ENCODE measurements at places on chromosomes 3 and 15.

DNA sequence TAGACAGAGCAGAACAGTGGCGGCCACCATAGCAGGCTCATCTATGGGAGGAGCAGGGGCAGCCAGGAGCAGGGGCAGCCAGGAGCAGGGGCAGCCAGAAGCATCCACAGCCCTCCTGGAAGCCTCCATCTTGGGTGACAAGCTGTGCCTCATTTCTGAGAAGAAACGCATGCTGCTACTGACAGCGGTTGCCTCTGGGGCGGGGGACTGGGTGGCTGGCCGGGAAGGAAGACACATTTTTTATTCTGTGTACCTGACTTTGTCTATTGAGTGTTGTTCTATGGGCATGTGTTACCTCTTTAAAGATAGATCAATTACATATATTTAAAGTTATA, 71.5 kb upstream of the KLF13 start:
- no peak for DNase-seq

DNA sequence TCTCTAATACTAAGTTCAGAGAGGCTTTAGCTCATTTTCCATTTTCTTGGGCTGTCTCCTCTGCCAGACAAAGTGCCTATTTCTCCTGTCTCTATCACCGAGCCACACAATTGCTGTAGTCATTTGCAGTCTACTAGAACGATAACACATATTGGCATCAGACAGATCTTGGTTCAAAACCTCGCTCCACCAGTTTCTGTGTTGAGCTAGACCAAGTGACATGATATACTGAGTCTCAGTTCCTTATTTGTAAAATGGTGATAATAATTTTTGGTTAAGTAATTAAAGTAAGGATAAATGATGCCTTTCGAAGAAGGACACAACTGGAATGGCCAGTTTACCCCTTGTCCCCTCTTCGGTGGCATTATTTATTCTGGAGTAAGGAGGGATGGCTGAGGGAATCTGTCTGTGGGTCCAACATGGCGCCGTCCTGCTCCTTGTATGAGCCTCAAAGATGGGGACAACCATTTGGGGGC, 398 bp upstream of the RAB7A start:
- no peak for DNase-seq

DNA sequence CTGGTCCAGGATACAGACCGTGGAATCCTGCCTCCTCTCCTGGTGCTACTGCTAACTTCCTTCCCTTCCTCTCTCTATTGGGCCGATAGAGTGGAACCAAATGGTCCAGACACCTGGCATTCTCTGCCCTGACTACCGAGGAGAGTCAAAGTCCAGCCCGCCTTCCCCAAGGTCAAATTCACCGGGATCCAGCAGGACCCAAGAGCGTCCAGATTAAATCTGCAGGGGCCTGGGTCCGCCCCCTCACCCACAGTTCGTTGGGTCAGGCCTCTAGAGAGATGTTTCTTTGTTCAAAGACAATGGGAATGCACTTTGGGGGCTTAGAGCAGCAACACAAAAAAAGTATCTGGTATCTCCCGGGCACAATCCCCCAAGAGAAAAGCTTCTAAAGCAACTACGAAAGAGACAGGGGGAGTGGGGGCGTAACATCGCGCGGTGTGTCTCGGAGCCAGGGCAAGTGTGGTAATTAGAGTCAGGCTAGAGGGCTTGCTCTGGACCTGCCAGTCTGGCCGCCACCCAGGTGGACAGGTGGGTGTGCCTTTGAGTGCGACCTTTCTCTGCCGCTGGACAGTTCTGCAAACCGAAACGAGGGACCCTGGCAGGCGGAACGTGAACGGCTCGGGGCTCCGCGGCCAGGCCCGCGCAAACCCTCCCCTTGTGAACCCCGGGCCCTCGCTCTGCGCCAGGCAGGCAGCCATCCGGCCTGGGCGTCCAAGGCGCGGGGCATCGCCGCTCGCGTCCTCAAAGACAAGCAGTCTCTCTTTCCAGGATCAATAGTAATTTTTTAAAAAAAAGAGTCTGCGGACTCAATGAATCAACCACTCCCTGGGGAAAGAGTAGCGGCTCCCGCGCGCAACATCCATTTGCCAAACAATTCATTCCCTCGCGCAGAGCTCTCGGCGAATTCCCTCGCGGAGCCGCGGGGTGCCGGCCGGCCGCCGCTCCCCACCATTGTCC, 806 bp downstream of the KLHL25 start:
- no peak for DNase-seq

GRCh38 chr3:185754920-185755319, 69.9 kb downstream of the IGF2BP2 start:
- no peak for DNase-seq

- no peak for DNase-seq
Observed at GRCh38 chr3:183381179-183381578, 47.2 kb downstream of the MCF2L2 start.

GRCh38 chr3:52150357-52150756, 3.9 kb downstream of the POC1A start:
- DNase-seq, result no peak

DNA sequence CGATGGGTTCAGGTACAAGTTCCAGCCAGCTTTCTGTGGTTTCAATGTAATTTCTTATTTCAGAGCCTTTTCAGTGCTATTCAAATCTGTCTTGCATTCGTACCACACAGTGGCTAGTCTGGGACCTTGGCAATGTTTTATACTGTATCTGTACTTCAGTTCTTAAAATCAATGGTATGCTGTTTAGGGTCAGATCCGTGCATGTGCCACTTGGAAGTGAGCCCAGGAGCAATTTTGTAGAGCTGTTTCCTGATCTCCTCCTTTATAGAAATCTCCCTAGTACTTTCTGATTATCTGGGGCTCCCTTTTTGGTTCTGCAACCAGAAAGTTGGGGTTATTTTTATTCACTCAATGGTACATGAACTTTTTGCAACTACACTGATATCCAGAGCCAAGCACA, 59.5 kb upstream of the NDUFB4 start:
- DNase-seq, result no peak

- DNase-seq, result no peak
Observed at GRCh38 chr3:116316771-116317170, 128.5 kb downstream of the LSAMP start.

DNA sequence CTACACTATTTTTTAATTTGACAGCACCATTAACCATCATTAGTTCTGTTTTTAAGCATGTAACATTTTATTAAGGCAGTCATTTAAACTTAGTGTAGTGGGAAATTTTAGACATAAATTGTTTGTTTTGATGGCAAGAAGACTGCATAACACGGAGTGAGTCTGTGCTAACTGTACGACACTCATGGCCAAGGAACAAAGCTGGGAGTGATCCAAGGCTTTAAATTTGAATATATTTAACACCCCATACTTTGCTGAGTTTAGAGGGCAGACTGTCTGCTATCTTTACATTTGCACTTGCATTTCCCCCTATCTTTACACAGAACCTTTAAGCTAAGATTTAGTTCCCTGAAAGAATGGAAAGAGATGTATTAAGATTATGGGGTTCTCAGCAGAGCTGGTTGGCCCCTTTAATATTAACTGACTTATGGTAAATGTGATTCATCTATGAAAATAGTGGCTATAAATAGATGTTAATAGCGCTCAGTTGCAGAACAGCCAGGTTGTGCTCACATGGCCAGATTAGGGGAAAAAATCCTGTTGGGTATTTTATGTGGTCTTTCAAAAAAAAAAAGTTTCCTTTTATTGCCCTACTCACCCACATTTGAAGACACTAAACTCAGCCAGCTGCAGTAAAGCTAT, 120.7 kb downstream of the CMSS1 start:
- DNase-seq, result no peak

DNA sequence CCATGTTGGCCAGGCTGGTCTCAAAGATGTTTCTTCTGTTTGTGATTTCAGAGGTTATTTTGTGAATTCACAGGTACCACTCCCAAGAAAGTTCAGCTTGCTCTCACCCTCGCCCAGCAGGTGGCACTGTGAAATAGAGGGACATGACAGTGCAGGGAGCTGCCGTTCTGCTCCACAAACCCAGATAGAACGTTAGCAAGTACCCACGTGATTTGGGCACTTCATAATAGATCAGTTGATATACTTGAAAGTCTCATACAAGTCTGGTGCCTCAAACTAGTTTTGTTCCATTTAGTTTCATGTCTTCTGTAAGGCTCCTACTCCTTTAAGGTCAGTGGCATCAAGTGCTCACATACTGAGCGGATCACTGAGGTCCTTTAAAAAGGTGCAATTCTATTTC, 45.5 kb downstream of the FILIP1L start:
- peak; percentile 11 for DNase-seq

All from DMS79 (cell line).